Activated CD4-positive, alpha-beta T cell treated with anti-CD3 and anti-CD28 coated beads, Interleukin-2, amount 50 U/mL, for 1 hour (primary cell): ENCODE measurements at places on chromosomes 7 and 10.

DNA sequence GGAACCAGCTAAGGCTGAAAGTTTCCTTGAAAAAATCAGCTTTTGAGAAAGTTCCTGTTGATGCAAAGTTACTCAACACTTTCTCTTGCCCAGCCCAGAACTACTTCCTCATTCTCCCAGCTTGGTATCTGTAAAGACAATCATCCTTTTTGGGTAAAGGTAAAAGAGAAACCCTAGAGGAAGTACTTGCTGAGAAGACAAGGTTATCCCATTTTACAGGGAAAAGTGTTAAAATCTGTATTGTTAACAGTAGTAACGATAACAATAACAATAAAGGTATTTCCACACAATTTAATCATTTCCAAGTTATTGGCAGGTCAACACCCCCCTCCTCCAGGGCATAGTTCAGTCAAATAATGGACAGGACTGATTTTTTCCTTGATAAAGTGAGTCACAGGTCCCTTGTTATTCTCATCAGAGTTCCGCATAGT lies 2.4 kb downstream of the ALOX5 start:
- no peak for DNase-seq

- no peak for DNase-seq
Measured at GRCh38 chr10:131126321-131127137, 185.0 kb downstream of the TCERG1L start.

- DNase-seq, result no peak
Measured at GRCh38 chr10:132363376-132363775, 31.4 kb downstream of the LRRC27 start.

DNA sequence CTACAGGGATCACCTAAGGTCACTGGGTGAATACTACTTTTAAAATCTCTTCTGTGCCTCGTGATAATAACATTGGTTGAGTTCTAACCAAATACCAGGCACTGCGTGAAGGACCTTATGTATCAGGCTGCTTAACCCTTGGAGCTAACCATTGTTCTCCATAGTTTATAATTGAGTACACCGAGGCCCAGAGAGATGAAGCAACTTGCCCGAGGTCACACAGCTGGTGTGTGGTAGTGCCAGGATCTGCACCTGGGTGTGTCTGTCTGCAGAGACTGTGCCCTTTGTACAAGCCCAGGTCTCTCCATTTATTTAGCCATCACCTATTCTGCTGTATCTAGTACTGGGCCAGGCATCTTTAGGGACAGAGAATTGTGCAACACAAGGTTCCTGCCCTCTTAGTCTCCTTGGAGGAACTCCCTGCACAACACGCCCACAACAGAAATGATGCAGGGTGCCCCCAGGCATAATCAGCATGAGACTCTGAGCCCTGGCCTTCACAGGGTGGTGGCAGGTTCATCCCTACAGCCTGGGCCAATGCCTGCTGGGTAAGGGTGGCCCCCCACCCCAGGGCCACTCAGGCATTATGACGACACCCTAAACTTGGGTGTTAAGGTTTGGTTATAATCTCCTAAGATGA lies 31.5 kb downstream of the UNC5B start:
- no peak for DNase-seq

- DNase-seq, result no peak
Measured at GRCh38 chr7:8221101-8221495, 40.9 kb downstream of the ICA1 start.

DNA sequence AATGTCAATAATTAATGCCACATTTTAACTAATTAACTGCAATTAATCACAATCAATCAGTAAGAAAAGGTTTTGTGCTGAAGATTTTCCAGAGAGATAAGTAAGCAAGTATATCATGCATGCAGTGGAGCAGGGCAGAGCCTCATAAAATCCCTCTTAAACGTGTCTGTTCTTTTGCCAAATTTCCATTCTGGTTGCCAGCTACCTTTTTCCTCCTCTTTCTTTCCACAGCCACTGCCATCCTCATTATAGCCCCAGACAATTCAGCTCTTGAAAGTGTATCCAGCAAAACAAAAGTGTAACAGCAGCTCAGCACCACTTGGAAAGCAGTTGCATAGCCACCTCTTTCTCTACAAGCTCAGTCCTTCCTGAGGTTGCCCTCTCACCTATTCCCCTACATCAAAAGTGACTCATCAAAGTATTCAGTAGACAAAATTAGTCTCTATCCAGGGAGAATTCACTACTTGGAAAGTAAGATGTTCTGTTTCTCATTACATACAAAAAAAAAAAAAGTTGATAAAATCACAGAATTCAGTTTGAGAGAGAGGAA lies 26.9 kb upstream of the EPHB6 start:
- DNase-seq, result no peak

DNA sequence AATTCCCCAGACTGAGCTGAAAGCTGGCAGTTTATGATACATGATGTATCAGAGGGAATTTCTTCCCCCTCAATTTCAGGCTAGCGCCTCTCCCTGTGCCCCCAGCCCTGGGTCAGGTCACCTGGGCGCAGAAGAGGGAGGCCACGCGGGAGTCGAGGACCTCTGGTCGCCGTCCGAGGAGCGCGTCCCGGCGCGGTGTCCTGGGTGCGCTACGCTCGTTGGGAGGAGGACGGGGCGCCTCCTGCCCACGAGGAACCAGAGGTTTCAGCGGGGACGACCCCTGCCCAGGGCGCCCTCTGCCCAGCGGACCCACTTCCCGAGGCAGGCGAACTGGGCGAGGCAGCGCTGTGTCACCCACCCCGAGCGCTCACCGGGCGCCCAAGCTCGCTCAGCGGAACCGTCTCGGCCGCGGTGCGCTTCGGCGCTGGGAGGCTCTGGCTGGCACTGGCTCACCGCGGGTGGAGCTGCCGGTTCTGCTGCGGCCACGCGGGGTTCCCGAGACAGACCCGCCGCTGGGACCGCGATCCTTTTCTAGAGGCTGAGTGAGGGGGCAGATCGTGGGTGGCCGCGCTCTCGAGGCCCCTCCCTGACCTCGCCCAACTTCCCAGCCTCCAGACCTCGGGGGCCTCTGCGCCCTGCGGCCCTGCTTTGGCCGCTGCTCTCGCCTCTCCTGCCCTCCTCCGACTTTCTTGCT lies at the start of gene FAM237B:
Gene FAM237B (minus strand): TSS at position 504 of the 694 bp plus-strand sequence. CDS start 1,556 bp downstream, outside the sequence.
- no peak for DNase-seq

DNA sequence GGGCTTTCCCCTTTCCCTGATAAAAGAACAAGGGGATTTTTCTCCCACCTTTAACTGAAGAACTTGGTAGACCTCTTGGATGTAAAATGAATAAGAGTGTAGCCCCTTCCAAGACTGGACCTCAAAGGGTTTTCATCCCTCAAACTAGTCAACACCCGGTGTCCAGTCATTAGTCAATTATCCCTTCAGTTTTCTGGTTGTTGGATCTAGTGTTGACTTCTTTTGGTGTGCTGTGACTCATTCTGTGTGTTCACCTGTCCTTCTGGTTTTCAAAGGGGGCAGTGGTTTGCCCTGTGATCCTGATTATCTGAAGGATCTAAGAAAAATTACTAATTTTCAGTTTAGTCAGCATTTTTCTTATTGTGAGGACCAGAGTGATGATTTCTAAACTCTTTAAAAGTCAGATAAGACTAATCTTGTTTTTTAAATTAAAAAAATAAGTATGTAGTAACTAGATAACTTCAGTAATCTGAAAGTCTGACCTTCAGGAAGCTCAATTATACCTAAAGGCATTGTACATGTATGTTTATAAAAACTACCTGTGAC lies 583.5 kb downstream of the CNTNAP2 start:
- DNase-seq, result no peak

DNA sequence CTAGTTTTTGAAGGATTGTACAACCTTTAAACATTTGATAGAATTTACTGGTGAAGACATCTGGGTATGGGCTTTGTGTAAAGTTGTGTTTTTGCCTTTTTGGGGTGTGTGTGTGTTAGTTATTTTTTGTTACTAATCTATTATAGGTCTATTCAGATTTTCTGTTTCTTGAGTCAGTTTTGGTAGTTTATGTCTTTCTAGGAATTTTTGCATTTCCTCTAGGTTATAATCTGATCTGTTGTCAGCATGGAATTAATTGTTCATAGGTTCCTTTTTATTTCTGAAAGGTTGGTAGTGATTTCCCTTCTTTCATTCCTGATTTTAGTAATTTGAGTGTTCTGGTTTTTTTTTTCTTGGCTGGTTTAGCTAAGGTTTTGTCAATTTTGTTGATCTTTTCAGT lies 17.7 kb downstream of the SEPTIN7 start:
- DNase-seq, result no peak

DNA sequence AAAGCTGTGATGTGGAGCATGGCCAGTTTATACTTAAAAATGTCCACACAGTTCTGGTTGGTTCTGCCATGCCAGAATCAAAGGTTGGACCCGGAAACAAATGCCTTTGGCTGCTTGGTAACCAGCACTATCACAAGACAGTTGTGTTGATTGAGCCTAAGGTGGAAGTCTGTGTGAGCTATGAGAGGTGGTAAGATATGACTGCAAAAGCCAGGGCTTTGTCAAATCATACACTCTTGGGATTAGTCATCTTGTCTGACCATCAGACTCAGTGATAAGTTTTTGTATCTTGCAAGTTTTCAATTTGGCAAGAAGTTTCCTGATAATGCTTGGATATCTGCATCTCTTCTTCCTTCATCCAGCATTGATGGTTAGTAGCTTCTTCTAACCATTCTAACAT lies 35.5 kb downstream of the GPR141 start:
- no peak for DNase-seq

DNA sequence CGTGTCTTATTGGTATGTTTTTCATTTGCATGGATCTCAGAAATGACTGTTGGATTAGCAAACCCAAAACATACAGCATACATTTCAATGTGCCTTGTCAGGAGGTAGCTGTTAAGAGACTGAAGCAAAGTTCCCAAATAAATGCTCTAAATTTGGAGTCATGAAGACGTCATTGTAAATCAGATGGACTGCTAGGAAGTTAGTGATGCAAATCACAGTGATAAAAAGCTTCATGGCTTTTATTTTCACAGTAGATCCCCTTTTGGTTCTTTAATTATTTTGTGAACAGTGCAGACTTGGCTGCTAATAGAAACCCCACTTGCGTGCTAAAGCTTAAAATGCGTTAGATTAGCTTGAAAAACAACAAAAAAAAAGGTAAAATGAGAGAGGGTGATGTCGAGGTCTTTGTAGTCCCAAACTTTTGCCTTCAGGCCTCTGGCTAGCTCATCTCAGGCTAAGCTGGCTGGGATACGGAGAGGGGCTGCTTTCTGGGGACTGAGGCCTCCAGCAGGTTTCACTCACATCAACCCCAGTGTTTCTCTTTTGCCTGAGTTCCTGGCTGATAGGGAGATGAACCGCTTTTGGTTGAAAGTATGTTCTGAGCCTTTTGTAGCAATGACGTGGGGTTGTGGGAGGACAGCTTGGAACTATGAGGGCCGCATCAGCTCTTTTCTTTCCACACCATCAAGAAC lies 107.1 kb upstream of the CDCA7L start:
- DNase-seq, result no peak

DNA sequence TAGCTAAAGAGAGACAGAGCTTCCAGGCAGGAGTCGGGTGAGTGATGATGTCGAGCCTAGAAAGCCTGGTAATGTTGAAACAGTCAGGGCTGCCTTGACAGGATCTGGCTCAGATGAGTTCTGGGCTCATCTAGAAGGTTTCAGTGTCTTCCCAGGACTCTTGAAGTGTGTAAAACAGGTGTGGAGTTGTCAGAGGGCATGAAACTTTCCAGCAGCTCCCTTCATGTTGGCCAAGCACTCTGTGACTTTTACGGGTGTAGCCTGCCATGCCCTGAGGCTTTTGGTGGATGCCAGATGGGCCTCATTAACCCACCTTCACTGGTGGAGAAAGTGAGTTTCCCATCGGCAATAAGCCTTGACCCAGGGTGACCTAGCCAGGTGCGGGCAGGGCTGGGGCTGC lies 66.4 kb upstream of the PDCD4 start:
- no peak for DNase-seq

DNA sequence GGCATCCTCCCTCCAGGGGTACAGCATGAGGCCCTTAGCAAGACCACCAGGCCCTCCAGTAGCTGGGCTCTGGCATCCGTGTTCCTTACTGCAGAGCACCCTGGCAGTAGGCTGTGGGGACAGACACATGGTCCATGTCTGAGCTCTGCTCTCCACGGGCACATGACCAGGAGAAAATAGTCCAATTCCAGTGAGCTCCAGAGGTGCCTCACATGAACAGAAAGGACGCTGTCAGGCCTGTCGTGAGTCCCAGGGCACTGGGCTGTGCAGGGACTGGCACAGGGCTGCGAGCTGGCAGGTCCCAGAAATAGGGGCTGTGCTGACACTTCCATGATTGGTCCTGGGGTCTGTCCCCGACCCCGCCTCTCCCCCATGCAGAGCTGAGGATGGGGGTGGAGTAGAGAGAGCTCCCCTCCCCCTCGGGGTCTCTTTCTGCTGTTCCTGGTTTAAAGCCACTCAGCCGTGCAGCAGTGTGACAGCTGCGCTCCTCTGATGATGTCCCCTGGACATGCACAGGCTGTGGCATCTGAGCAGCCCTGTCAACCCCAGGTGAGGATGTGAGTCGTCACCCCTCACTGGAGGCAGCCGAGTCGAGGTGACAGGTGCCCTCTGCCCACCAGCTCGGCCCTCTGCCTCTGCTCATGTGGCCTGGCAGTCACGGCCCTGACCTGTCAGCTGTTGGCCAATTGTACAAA lies 25.2 kb upstream of the ZNF488 start:
- DNase-seq, result no peak
